Kidney tubule cell (primary cell): ENCODE measurements at places on chromosomes 7 and 10.
A peak's percentile ranks its signal among the peaks of the same experiment; 100 is the strongest.

GRCh38 chr7:129845178-129845971, 107.4 kb downstream of the UBE2H start:
- DNase-seq: peak; percentile 79

GRCh38 chr10:89373916-89374711, 3.7 kb upstream of the IFIT1B start:
- peak; percentile 96 for DNase-seq

DNA sequence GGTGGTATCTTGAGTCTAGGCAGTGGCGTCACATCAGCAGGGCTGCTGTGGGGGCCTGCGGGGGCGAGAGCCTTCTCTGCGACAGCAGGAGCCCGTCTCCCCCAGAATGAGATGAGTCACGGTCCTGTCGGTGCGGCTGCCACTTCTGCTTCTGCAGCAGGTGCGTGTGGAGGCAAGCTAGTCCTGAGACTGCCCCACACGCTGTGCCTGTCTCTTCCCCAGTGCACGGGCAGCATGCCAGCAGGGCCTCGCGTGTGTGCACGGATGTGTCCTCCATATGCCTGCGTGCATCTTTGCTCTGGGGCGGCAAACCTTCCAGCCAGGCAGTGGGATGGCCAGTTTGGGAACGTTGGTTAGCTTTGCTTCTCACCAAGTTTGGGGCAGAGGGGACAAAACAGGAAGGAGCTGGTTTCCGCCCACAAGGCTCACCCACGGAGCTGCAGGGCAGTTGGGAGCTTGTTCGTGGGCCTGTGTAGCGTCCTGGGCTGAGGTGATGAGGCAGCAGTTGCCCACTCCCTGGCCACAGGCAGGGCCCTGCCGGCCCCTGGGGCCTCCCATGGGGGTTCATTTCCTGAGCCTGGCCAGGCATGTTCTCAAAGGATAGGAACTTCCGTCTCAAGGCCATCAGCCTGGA, 60.8 kb upstream of the PPIF start:
- DNase-seq: no peak

GRCh38 chr10:26291721-26292480, 75.3 kb downstream of the GAD2 start:
- DNase-seq: peak; percentile 12

DNA sequence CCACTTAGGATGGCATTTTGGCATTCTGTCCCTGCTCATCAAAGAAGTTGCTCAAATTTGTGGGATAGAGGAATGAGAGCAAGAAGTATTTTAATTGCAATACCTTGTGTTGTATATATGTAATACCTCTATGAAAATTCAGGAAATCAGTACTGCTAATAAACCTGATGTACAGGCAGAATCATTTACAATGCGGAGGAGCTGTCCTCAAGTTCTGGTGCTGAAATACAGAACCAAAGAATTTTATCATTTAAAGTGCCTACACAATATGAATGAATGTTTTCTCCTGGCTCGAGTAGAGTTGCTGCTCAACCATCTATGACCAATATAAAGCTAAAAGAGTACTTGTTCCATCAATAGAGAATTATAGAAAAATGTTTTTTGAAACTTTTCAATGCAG, 305.8 kb downstream of the PLXNA4 start:
- DNase-seq: peak; percentile 15
